CD4-positive, alpha-beta T cell treated with Interleukin-10 for 1 hour (primary cell): ENCODE measurements at places on chromosomes 7 and 10.
A peak's percentile ranks its signal among the peaks of the same experiment; 100 is the strongest.

GRCh38 chr10:21495752-21496342 is 29.6 kb downstream of the SKIDA1 start:
- DNase-seq, result peak; percentile 89

GRCh38 chr7:25565949-25566348 is 337.7 kb upstream of the NPVF start:
- DNase-seq, result peak; percentile 73

DNA sequence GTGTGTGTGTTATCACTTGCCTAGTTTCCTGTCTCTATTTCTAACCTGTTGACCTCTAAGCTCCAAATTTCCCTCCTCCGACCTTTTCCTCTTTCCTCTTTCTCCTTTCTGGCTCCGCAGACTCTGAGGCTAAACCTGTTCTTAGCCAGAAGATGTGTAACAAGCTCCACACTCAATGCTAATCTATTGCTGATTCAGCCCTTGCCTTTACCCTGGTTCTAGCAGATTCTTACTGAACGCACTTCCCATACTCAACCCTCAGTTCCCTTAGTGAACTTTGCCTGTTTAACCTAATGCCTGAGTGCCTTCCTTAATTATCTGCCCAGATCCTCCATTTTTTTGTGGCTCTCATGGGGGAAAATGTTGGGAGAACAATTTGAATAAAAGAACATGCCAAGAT is 30.0 kb upstream of the SGMS1 start:
- no peak for DNase-seq

DNA sequence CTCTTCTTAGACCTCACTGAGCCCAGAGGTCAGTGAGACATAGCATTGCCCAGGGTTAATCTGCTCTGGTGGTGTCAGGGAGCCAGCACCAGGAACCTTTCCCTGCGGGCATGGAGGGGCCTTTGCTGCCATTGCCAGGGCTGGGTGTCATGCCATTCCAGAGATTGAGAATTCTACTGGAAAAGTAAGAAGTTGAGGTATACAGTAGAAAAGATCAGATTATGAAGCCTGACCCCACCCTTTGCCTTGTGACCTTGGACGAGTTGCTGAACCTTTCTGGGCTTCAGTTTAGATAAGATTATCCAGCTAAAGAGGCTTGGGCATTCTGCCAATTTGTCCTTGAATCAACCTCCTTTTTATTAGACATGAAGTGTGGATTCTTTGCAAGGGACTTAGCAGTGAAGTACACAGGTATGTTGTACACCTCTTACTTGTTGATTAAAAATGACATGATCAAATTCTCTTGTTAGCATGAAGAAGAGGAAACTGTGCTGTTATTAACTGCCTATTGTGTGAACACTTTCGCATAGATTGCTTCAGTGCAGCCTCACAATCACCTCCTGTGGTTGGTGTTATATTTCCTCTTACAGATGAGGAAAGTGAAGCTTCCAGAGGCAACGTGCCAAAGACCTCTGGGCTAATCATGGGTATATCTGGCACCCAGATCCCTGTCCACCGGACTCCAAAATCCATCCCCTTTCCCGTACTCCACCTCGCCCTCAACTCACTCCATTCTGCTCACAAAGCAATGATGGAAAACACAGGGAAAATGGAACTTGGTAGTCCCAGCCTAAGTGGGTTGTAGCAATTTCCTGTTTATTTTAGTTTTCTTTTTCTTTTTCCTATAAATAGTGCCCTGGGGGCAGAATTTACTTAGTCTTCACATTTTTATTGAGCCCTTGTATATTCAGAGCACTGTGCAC is 151.3 kb downstream of the CAMK1D start:
- DNase-seq, result no peak

DNA sequence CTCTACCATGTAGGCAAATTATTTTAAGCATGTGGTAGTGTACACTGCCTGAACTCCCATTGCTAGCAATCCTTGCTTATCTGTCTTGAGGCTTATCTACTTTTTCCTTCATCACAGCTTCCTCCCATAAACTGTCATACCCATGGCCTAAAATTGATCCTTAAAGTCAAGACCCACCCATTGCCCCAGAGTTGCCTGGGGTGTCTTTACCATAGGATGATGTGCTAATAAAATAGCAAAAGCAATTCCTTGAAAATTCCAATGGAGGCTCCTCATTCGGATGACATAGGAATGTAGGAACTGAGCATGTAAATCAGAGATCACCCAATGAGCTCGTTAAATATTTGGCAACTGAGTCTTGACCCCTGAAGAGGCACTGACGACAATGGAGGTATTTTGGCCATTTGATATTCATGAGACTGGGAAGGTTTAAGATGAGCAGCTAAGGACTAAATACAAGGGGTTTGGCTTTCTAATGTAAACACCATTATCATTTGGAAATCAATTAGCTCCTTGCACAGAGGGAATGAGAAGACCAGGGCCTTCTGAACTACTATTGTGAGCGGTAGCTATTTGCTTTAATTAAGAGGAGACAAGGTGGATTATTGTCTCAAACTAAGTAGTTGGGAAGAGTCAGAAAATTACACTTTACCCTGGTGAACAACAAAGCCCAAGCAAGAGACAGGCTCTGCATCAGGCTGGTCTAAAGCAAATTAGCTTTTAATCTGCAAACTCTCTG is 234.9 kb downstream of the GATA3 start:
- DNase-seq, result no peak

DNA sequence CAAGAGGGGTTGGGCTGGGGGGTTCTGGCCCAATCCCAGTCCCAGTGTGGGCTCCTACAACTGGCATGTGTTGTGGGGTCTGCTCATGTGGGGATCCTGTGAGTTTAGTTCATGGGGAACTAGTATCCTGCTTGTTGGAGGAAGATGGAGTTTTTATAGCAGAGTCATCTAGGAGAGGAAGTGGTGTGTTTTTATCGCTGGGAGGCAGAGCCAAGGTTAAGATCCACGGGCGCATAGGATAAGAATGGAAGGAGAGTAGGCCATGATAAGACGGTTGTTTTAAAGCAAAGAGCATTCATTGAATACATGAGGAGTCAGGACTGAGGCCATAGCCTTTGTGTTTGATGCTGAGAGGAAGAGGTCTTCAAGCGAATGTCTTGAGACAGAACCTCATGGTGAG is 211.6 kb upstream of the COBL start:
- DNase-seq, result no peak

GRCh38 chr10:73079779-73080541 is 16.7 kb downstream of the P4HA1 start:
- no peak for DNase-seq

DNA sequence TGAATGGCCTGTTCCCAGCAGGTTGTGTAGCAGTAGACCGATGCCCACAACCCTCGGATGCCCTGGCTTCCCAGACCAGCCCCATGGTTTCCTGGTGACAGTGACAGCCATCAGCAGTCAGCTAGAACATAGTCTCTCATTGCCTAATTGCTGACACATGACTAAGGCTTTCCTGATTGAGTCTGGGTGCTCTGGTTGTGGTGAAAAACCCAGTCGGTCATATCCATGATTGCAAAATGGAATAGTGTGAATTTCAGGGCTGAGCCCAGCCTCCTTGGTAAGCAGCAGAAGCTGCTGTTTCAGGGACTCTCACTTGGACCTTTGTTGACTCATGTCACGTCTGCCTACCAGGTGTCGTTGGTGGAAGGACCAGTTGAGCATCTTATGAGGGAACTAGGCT is 36.6 kb downstream of the POR start:
- DNase-seq, result no peak

GRCh38 chr10:99693933-99694583 is 34.7 kb downstream of the ENTPD7 start:
- DNase-seq, result no peak

DNA sequence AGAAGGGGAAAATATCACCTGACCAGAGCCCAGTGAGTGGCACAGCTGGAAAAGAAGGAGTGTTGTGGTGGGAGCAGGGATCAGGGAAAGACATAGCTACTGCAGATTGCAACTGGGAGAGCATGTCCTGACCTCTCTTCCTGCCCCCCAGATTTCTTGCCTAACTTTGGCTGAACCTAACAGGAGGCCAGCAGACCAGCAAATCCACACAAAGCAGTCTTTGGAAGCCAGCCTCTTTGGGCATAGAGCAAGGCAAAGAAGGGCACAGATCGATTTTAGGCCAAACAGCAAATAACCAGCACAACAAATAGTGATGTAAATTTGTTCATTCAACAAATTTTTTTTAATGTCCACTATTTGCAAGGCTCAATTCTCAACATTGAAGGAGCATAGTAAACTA is 433.2 kb upstream of the GHITM start:
- DNase-seq, result no peak

DNA sequence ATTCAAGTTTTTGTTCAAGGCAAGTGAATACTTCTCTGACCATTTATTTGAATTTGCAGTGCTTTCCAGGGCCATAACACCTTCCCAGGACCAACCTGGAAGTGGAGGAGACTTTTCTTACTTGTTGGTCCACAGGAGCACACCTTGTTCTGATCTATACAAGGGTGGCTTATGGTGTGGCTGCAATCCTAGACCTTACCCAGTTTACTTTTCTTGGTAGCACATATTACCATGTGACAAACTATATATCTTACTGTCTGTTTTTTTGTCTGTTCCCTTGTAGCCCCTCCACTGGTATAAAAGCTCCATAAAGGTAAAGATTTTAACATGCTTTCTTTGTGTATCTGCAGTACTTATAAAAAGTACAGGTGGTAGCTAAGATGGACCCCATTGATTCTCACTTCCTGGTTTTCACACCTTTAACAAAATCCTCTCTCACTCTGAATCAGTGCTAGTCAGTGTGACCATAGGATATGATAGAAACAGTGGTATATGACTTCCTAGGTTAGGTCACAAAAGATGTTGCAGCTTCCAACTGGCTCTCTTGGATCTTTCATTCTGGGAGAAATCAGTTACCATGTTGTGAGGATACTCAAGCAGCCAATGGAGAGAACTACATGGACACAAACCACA is 5.6 kb upstream of the ASB4 start:
- DNase-seq, result no peak

DNA sequence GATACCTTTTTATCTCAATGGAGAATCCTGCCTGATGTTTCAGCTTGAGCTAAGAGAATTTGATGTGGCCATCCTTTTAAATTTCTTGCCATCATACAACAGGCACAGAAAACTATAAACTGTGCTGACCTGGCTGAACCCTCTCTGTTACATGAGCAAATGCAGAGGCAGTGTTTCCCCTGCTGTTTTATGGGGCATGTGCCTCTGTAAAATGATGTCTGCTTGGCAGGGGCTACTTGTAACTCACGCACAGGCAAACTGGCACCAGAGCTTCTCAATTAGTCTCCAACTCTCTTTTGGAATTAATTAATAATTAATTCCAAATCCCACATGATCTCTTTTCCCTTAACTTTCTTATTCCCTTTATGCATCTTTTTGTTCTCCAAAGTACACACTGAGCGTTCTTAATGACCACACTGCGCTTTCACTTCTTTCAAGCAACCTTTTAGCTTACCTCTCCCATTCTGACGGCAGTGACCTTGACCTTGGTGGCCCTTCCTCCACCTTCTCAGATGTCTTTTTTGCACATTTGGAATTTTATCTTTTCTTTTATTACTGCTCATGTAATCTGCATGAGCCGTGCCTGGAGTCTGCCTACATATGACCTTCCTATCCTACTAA is 334.0 kb downstream of the PLXNA4 start:
- no peak for DNase-seq

DNA sequence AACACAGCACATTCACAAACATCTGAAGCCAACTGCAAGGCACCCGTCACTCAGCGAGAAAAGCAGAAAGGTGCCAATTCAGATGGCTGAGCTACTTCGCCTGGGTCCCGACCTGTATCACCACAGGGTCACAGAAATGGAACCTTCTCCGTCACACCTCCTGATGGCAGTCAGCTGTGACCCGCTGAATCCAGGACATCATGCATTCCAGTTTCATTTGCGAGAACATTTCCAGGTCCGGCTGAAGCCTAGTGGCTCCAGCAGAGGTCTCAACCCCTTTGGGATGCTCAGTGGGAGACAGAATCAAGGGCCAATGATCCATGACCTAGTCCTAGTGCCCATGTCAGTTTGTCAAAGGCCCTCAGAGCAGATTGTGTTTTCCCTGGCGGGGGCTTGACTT is 193.6 kb upstream of the KLF14 start:
- DNase-seq, result no peak
